T1000 (cell line): ENCODE measurements at places on chromosomes 2 and 18.

GRCh38 chr2:86371527-86371926 is 34.1 kb upstream of the REEP1 start:
- no peak for DNase-seq

DNA sequence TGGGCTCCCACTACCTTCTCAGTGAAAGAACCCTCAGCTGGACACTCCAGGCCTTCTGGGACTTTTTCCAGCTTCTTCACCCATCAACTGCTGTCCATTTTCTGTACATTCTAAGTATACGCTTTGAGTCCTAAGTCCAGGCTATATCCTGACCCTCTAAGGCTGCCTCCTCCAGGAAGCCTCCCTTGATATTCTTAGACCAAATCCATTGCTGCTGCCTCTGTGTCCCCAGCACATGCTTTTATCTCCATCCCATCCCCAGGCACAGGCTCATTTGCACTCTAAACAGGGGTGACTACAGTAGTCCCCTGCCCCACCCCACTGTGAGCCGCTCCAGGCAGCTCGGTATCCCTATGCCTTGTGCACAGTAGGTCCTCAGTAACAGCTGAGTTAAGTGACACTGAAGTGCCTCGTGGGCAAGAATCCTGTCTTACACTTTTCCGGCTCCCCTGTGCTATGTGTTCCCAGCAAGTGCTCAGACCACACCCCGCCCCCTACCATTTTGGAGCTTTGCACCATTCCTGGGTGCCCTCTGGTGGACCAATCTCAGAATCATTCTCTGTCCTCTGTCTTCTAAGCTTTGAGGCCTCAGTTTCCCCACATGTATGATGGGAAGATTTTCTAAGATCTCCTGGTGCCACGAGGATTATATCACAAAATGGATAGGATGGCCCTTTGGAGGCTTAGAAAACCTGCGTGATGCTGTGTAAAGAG is 34.9 kb downstream of the EMX1 start:
- DNase-seq, result no peak

- DNase-seq, result no peak
Observed at GRCh38 chr2:214765180-214765579, 44.3 kb downstream of the BARD1 start.

GRCh38 chr18:65768120-65768778 is 17.4 kb downstream of the CDH7 start:
- peak; percentile 16 for DNase-seq

GRCh38 chr18:6661692-6662415 is 67.7 kb upstream of the ARHGAP28 start:
- no peak for DNase-seq

DNA sequence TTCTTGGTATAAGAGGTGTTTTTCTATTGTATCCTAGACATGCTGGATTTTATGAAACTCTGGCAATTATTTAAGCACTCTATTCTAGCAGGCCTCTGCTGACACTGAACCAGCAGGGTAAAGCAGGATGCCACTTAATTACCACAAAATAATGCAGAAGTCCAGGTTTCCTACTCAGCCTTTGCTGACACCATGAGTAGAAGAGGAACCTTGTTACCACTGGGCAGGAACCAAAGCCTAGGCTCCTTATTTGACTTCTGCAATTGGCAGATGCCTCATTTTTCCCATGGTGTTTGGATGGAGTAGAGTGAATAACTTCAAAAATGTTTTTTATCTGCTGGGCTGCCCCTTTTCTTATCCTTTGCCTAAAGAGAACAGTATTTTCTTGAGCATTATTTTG is 60.8 kb downstream of the THNSL2 start:
- DNase-seq, result no peak

DNA sequence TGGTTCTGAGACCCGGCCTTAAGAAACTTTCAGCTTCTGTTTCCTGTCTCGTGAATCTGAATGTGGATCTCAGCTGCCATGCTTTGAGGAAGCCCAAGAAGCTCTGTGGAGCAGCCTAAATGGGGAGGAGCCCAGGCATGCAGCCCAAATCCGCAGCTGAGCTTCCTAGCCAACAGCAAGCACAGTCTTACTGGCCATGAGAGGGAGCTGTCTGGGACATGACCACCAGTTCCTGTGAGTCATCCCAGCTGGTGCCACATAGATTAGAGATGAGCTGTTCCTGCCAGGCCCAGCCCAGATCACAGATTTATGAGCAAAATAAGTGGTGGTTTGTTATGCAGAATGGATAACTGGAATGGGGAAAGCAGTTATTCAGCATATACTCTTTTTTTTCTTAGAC is 224.4 kb upstream of the APCDD1 start:
- DNase-seq, result peak; percentile 85

DNA sequence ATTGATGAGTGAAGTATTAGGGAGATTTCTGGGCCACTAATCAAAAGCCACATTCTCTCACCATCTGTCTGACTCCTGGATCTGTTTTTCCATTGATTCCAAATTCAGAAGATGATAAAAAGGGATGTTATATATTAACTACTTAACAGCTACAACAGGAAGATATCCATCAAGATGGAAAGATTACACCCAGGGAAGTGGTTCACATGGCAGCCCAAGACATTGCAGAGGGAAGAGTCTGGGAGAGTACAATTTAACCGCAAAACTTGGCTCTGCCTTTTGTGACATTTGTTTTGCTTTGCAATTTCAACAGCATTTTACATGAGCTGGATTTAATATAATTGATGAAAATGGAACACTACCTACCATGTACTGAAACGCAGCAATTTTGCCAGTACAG is 22.5 kb upstream of the TCF4 start:
- DNase-seq, result no peak

- peak; percentile 66 for DNase-seq
Observed at GRCh38 chr2:38528008-38528442, 74.7 kb downstream of the HNRNPLL start.

- DNase-seq, result no peak
Observed at GRCh38 chr2:8679827-8680731, 1.8 kb upstream of the ID2 start.

- no peak for DNase-seq
Observed at GRCh38 chr2:23446916-23447315, 61.9 kb downstream of the KLHL29 start.

GRCh38 chr18:41966943-41967342 is 11.9 kb downstream of the PIK3C3 start:
- DNase-seq, result no peak

DNA sequence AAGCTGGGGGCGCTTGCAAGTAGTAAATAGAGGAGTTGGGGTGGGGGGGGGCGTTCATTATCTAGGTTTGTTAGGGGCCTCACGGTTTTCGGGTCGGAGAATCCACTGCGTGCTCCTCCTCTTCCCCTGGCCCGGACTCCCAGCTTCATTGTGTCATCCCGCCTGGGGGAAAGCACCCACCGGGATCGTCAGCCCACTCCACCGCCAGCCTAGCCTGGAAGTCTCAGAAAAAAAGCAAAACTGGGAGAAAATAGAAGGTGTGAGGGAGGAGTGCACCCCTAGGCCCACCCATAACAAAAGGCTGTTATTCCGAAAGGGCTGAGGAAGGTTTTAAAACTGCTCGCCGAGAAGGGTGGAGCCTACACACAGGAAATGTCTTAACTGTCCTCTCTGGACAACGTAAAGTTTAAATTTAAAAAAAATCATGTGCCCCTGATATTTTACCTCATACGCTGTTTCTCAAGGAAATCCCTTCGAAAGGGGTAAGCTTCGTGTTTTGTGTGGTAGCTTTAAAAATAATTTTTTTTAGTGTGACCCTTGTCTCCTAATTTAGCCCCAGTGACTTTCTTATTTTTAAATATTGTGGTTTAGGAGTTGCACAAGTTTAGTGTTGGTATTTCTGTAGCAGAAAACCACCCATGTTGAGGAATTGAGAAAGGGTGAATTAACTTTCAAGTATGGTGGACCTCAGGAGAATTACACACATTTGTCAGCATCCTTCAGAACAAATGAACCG is 104.2 kb downstream of the SPTBN1 start:
- no peak for DNase-seq

GRCh38 chr18:10387399-10387798 is 67.0 kb upstream of the APCDD1 start:
- DNase-seq, result no peak

DNA sequence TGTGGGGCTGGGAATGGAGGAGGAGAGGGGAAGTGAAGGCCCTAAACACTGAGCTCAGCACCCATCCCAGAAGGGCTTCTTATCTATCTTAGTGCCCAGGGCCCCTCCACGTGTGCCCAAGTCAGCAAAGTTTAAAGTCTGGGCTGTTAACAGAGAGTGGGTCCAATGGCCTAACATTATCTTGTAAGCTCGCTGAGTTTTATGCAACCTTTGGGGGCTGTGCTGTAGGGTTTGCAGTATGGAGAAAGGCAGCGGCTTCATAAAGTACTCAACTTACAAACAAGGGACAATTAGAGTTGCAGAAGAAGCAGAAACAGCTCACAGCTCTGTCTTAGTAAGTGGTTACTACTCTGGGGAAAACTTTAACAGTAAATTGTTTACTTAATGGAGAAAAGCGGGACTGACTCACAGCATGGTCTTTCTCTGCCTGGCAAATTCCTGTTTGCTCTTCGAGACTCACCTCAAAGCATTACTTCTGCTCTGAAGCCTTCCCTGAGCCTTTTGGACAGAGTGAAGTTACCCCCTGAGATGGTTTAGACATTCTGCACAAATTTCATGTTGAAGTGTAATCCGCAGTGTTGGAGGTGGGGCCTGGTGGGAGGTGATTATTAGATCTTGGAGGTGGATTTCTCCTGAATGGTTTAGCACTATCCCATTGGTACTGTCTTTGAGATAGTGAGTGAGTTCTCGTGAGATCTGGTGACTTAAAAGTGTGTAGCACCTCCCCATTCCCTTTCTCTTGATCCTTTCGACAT is 9.0 kb downstream of the ENOSF1 start:
- DNase-seq, result no peak

DNA sequence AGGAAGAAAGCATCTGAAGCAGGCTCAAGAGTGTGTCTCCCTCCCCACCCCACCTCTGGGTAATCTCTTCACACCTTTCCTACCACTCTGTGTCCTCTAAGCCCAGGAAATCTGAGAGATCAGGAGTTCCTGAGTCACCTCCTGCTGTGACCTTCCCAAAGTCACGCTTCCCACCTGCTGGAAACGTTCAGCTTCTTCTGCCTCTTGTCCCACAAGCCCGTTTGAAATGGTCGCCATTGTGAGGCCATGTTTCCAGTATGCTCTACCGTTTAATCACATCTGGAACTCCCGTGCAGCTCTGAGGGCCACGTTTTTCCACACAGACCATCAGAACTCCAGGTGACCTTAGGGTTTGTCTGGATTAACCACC is 25.9 kb downstream of the GREB1 start:
- no peak for DNase-seq
